Kidney (tissue), 22 donors: ENCODE measurements at places on chromosomes 5 and 9. TPM values are rescaled to one million over a fixed set of nuclear protein-coding genes. Genes with fewer than 3 reads are reported as not detected.

The IGFBPL1 gene
- total RNA-seq = 0.22 TPM

The FOXI1 gene
- total RNA-seq = 5.1 TPM

The CCL19 gene
- 60.8 TPM for total RNA-seq

The APBB3 gene
- total RNA-seq = 33.9 TPM

The CDX1 gene
- not detected for total RNA-seq

The GRIA1 gene
- 0.50 TPM for total RNA-seq

The INSYN2B gene
- total RNA-seq = 0.28 TPM

The COL5A1 gene
- 23.8 TPM for total RNA-seq

The NEK6 gene
- total RNA-seq = 82.1 TPM

The ANKH gene
- total RNA-seq = 44.6 TPM

The CDC20B gene
- total RNA-seq = not detected

The KCNT1 gene
- total RNA-seq = not detected

The PCDHB6 gene
- 2.0 TPM for total RNA-seq

The MINAR2 gene
- total RNA-seq = not detected

The KIF24 gene
- 2.8 TPM for total RNA-seq

The PAM gene
- 293 TPM for total RNA-seq

The HK3 gene
- 21.2 TPM for total RNA-seq

The SPINK7 gene
- not detected for total RNA-seq

The MZB1 gene
- 49.6 TPM for total RNA-seq

The FGF18 gene
- total RNA-seq = 1.8 TPM

The PDLIM7 gene
- 89.7 TPM for total RNA-seq

The KIAA0825 gene
- 5.4 TPM for total RNA-seq

The TAF11L6 gene
- not detected for total RNA-seq

The GPR21 gene
- total RNA-seq = 4.1 TPM

The CCDC192 gene
- total RNA-seq = not detected

The IER5L gene
- 46.9 TPM for total RNA-seq

The PCDHGA1 gene
- total RNA-seq = 0.69 TPM

The PALM2AKAP2 gene
- total RNA-seq = 10.6 TPM

The HSPB3 gene
- total RNA-seq = not detected

The MELK gene
- 1.1 TPM for total RNA-seq

The SNCAIP gene
- total RNA-seq = 7.8 TPM

The IFNA13 gene
- total RNA-seq = not detected

The CORO2A gene
- 5.3 TPM for total RNA-seq

The SPINK13 gene
- 1.6 TPM for total RNA-seq

The SOX30 gene
- total RNA-seq = 0.09 TPM

The ACER2 gene
- 4.2 TPM for total RNA-seq

The IQGAP2 gene
- total RNA-seq = 23.2 TPM

The KLHL3 gene
- 15.0 TPM for total RNA-seq

The NKD2 gene
- 14.1 TPM for total RNA-seq

The GABRP gene
- 33.1 TPM for total RNA-seq

The MSMP gene
- total RNA-seq = 0.47 TPM

The PITX1 gene
- not detected for total RNA-seq

The RPL12 gene
- total RNA-seq = 985 TPM

The SV2C gene
- 0.13 TPM for total RNA-seq

The AGXT2 gene
- 8.0 TPM for total RNA-seq

The RGS7BP gene
- total RNA-seq = 10.7 TPM
